ENCODE measurements at places on chromosomes 6 and 20.

GRCh38 chr20:37133952-37134351 is 38.2 kb upstream of the RBL1 start:
- no peak for DNase-seq

DNA sequence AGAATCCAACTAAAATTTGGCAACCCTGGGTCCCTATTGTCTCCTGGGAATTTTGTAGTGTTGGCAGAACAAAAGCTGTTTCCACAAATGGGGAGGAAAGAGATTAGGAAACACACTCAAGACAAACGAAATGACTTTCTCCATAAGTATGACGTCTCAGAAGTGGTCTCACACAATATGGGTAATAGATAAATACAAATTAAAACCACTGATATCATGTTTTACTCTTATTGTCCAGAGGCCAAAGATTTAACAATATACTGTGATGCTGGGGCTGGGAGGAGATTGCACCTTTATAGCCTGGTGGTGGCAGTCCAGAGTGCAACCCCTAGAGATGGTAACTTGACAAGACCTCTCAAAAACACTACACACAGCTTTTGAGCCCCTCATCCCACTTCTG is 18.6 kb downstream of the FKBP1A start:
- DNase-seq = no peak

DNA sequence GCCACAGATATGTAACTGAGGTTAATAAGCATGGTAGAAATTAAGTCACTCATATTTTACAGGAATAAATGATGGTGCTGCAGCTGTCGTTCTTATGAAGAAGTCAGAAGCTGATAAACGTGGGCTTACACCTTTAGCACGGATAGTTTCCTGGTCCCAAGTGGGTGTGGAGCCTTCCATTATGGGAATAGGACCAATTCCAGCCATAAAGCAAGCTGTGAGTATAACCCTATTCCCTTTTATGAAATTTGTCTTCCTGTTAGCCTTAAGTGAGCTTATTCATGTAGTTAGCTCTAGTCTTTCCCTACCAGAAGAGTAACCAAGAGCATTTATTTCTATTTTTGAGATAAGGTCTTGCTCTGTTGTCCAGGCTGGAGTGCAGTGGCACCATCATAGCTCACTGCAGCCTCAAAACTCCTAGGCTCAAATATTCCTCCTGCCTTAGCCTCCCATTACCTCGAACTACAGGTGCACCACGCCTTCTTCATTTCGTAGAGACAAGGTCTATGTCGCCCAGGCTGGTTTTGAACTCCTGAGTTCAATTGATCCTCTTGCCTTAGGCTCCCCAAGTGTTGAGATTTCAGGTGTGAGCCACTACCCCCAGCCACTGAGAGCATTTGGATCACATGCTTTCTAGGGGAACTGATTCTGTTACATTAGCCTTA is 12.0 kb downstream of the TCP1 start:
- DNase-seq = no peak

GRCh38 chr20:21713901-21714296 is 8.4 kb downstream of the PAX1 start:
- no peak for DNase-seq

DNA sequence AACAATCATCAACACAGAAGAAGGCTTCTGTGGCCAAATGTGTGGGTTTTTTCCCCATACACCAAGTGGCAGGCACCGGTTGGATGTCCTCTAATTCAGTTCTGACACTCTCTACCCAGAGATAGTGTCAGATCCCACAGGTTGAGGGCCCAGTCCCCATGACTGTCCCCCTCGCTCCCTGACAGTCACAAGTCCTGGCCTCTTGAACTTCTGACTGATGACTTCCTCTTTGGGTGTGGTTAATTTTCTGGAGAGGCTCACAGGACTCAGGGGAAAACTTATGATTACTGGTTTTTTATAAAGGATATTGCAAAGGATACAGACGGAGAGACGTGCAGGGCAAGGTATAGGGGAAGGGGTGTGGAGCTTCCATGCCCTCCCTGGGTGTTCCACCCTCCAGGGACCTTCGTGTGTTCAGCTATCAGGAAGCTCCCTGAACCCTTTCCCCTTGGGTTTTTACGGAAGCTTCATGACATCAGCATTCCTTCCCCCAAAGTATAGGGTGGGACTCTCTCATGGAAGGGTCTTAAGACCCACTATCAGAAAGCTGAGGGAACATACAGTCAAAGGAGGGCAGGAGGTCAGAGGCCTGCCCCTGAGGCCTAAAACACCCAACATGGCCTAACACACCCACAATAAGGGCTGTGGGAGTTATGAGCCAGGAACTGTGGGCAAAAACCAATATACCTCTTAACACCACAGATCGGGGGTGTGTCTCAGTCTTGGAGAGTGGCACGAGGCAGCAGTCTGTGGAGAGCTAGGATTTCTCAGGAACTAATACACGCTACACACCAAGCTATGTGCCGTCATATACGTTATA is 33.3 kb downstream of the FARS2 start:
- no peak for DNase-seq

GRCh38 chr20:58659841-58660240 is 8.8 kb downstream of the STX16 start:
- no peak for DNase-seq

GRCh38 chr6:31081872-31082271 is 30.5 kb downstream of the C6orf15 start:
- DNase-seq = no peak

DNA sequence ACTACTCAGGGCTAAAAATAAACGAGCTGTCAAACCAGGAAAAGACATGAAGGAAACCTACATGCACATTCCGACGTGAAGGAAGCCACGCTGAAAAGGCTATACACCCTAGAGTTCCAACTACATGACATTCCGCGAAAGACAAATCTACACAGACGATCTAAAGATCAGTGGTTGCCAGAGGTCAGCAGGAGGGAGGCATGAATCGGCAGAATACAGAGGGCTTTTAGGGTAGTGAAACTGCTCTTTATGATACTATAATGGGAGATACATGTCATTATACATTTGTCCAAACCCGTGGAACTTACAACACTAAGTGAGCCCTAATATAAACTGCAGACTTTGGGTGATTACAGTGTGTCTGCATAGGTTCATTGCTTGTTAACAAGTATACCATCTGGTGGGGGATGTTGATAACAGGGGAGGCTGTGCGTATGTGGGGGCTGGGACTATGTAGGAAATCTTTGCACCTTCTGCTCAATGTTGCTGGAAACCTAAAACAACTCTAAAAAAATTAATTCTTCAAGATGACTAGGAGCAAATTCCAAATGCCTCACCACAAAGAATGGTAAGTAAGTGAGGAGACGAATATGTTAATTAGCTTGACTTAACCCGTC is 132.2 kb upstream of the CDH4 start:
- DNase-seq = no peak

DNA sequence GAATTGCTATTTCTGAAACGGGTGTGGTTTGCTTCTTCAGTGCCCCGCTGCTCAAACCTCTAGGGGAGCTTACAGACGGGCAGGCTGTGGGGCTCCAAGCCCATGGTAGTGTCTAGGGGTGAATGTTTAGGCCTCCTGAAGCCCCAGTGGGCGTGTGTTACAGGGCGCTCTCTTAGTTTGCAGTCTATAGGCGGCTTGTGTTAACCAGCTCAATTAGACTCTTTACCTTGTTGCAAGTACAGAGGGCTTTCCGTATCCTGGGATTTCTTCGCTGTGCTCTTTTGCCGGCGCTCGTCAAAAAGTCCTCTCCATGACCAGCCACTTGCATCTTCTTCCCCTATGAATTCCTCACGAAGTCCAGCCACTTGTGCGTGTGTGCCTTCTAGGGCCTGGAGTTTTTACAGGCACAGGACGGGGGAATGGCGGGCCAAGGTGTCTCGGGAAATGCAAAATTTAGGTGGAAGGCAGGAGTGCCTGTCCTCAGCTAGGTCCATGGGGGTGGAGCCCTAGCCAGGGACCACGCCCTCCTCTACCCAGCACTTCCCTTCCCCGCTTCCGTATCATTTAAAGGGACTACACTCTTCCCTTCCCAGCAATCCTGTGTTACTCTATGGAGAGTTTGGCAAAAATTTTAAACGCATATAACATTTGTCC is 94.5 kb downstream of the HTR1B start:
- DNase-seq = no peak

- no peak for DNase-seq
Measured at GRCh38 chr6:111686249-111686931, 80.7 kb upstream of the TRAF3IP2 start.

Measured in activated CD4-positive, CD25-positive, alpha-beta regulatory T cell (primary cell).